Hematopoietic multipotent progenitor cell treated with erythropoietin and hydrocortisone succinate and interleukin-3 and kit ligand, for 17 days (in vitro differentiated cells): ENCODE measurements at places on chromosomes 5 and 9.

GRCh38 chr9:113581865-113582697 lies 118.6 kb downstream of the RGS3 start:
- DNase-seq: peak; percentile 87

DNA sequence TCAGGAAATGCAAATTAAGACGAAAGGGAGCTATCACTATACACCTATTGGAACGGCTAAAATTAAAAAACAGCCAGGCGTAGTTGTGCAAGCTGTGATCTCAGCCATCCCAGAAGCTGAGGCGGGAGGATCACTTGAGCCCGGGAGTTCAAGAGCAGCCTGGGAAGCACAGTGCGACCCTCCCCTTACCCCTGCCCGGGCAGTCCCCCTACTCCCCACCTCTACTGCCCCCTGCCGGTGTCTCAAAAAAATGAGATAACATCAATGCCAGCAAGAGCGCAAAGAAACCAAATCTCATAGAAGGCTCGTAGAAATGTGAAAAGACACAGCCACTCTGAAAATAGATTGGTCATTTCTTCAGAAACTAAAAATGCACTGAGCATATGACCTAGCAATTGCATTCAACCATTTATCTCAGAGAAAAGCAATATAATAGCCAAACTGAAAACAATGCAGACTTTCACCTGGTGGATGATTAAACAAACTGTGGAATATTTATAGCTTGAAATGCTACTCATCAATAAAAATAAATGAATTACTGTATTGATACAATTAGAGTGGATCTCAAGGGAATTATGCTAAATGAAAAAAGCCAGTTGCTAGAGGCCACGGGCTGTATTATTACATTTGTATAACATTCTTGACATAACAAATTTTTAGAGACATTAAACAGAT lies 20.6 kb downstream of the OR2V2 start:
- peak; percentile 61 for DNase-seq

- DNase-seq: no peak
Observed at GRCh38 chr5:124761010-124761409, 14.6 kb upstream of the ZNF608 start.

GRCh38 chr5:74833537-74834266 lies 32.5 kb downstream of the FAM169A start:
- DNase-seq: no peak

GRCh38 chr9:14993901-14994554 lies 83.8 kb upstream of the FREM1 start:
- DNase-seq: no peak

- no peak for DNase-seq
Observed at GRCh38 chr5:107867266-107867665, 196.5 kb upstream of the EFNA5 start.

DNA sequence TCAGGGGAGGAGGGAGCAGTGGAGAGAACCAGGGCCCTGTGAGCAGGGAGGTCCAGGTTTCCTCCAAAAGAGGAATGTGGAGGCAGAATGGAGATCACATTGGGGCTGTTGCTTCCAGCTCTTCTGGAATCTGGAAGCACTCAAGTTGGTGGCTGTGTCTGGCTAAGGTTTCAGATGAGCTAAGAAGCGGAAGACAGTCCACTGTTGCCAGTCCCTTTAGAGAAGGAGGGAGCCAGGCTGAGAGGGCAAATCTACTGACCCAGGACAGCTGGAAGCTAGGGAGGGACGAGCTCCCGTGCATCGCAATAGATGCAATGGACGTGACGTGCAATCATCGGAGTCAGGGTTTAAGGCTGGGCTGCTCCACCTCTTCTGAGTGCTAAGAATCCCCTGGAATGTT lies 71.2 kb downstream of the TENT4A start:
- no peak for DNase-seq

DNA sequence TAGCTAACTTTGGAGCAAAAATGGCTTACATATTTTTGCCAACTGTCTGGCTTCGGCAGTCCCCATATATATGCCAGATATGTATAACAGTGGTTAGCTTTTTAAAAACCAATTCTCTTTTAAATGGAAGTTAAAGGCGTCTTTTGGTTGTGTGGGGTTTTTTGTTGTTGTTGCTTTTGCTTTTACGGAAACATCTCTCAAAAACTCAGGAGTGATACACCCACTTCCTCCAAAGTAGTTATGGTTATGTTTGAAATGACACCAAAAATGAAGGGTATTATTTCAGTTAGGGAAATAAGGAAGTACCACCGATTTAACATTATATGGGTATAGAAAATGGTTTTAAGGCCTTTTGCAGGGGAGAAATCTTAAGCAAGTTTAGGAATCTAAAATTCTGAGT lies 2.3 kb downstream of the CNOT8 start:
- no peak for DNase-seq

GRCh38 chr9:7859701-7860334 lies 60.2 kb upstream of the DMAC1 start:
- DNase-seq: no peak

DNA sequence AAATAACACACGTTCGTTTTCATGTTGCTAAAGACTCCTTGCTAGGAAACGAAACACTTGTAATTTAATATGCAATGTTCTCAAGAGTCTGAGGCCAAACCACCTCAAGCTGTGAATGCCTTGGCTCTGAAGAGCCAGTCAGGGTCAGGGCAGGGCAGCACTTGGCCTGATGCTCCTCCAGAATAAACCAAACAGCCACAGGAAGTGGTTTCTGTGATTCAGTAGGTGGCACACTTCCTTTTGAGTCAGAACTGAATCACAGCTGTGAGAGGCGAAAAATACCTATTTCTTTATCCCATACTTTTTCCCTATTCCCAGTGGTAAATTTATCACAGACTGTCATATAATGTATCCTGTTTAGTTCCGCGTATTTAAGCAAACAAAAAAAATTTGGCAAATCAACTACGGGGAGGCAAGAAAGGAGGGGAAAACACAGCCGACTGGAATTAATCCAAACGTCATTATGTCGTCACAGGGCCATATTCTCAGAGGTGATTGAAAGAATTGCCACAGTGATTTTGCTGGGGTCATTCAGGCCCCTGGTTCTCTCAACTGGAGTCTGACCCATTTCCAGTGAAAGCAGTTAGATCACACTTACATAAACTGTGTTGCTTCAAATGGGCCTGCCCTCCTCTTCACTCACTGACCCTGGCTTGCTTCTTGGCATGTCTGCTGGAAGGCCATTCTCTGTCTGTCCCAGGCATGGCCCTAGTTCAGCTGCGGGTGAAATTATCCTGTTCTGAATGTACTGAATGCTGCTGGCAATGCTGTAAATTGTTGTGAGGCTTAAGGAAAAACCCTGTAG lies 71.2 kb downstream of the ARRDC3 start:
- DNase-seq: peak; percentile 32

GRCh38 chr9:72649127-72649442 lies 127.7 kb downstream of the TMC1 start:
- DNase-seq: no peak

GRCh38 chr5:65721720-65722574 lies at the start of the genes NLN and SGTB:
Gene NLN, plus strand, starts transcription at chr5:65722205. Its CDS starts 169 bp downstream, at chr5:65722374.
Gene SGTB, minus strand, starts transcription at chr5:65722109. Its CDS starts 1,302 bp downstream, at chr5:65720807.
- DNase-seq: peak; percentile 82

- DNase-seq: no peak
Observed at GRCh38 chr9:97840521-97840920, 12.5 kb upstream of the FOXE1 start.

- no peak for DNase-seq
Observed at GRCh38 chr5:4981608-4982007, 158.5 kb upstream of the ADAMTS16 start.

DNA sequence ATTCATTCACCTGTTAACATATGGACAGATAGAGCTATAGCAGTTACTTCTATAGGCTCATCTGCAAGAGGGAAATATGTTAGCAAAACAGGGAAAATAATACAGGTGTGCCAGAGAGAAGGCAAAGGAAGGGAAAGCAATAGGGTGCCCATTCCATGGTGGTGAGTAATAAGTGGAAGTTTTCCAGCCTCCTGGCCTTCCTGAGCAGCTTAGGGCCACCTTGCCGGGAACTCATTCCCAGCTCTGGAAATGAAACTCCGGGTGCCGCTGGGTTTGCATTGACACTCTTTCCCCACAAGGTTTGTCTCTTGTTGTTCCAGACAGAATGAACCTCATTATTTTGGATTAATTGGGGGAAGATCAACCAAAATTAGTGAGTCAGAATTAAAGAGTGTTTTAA lies 58.4 kb downstream of the SLC1A3 start:
- DNase-seq: no peak

DNA sequence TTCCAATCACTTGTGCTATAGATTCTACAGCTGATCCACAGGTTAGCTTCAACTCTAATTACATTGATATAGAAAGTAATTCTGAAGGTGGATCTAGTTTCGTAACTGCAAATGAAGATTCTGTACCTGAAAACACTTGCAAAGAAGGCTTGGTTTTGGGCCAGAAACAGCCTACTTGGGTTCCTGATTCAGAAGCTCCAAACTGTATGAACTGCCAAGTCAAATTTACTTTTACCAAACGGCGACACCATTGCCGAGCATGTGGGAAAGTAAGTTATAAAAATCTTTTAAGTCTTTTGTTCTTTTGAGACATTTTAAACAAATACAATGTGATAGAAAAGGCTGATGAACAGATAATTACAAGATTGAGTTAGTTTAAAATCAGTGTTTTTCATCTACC lies 30.9 kb downstream of the ZFYVE16 start:
- DNase-seq: no peak
